Activated CD4-positive, alpha-beta T cell treated with anti-CD3 and anti-CD28 coated beads, Interleukin-2, amount 50 U/mL, for 24 hours (primary cell): ENCODE measurements at places on chromosomes 1 and 21.

DNA sequence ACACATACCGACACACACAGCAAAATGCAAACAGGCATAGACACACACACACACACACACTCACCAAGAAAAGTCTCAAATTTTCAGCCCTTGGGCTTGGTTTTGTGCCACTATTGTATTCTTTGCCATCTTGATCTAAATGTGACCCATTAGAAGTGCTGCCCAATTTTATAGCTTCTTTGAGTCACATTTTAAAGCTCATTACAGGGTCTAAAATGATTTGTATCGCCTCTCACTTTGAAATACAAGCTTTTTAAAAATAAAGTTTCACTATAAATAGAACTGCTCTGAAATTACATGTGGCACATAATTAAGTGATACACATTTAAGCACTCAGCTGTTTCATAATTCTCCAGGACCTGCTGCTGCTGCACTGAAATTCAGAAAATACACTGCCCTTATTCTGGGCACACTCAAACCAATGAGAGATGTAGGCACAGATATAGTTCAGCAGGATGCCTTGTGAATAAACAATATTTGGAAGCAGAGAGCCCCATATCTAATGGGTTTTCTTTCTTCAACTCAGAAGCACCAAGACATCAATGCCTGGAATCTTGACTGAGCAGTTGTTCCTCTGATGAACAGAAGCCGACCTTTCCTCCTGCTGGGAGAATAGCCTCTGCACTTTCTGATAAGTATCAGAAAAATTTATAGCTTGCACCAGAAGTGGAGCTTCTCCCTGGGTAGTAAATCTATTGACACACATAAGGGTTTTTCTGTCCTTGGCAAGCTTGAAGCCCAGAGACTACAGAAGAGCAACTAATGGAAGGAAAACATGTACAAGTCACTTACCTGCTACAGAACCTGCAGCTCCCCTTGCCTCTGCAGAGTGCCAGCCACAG is 37.0 kb upstream of the PLPPR4 start:
- no peak for DNase-seq

GRCh38 chr1:169462385-169462784 is 23.4 kb downstream of the SLC19A2 start:
- DNase-seq: no peak

DNA sequence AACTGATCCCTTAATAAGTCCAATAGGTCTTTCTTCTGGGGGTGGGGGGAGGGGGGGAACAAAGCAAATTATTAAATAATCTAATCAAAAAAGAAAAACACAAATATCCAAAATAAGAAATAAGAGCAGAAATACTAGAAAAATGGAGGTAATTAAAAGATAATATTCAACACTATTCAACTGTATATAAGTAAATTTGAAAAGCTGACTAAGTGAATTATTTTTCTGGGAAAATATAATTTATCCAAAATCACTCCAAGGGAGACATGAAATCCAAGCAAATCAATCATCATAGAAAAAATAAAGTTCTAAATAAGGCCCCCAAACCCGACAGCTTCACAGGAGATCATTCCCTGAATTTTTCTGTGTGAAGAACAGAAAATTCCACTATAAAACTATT is 18.8 kb downstream of the VPS26C start:
- no peak for DNase-seq

DNA sequence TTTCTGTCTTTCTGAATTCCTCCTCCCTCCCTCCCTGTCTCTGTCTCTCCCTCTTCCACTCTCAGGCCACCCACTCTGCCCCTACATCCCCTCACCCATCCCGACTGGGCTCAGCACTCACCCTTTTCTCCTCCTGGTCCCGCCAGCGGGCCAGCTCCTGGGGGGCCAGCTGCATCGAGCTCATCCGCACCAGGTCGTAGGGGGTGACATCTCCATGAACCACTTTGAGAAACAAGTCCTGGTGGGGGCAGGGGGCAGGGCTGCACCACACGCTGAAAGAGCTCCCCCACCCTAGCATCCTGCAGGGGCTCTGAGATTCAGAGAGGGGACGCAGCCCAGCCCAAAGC is 17.8 kb downstream of the SPOCD1 start:
- DNase-seq: no peak

GRCh38 chr1:1921459-1921862 is 2.4 kb upstream of the TMEM52 start:
- no peak for DNase-seq

DNA sequence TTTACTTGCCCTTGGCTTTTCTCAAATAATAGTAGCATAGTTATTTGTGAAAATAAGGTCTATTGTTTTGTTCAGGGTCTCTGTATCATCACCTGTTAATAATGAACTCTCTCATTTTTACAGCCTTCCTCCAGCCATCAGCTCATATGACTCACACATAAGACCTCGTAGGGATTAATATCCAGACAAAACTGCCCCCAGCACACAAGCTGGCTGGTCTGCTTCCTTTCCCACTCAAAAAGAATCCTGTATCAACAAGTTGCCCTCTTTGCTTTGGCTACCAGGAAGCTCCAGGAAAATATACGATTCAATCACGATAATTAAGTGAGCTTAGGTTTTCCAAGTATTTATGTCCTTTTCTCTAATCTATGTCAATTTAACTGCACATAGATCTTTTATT is 119.2 kb downstream of the DMRTB1 start:
- DNase-seq: no peak

GRCh38 chr1:107413546-107413945 is 272.7 kb downstream of the NTNG1 start:
- DNase-seq: no peak

GRCh38 chr1:225533238-225533637 is 105.4 kb upstream of the LBR start:
- no peak for DNase-seq

DNA sequence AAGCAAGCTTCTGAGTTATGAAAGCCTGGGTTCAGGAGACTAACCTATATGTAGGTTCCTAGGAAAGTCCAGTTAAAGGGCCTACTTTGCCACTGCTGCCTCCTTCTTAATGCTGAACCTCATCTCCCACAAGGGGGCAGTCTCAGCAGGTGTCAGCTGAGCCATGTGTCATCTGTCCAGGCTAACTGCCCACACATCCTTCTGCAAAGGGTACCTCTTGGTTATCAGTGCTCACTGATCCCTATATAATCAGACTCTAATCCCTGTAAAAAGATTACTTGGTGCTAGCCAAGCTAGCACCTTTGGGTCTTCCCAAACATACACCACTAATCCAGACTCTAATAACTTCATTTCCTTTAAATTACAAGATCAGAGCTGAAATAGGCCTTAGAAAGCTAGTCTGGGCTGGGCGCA is 9.0 kb downstream of the PRDX1 start:
- DNase-seq: peak; percentile 50

DNA sequence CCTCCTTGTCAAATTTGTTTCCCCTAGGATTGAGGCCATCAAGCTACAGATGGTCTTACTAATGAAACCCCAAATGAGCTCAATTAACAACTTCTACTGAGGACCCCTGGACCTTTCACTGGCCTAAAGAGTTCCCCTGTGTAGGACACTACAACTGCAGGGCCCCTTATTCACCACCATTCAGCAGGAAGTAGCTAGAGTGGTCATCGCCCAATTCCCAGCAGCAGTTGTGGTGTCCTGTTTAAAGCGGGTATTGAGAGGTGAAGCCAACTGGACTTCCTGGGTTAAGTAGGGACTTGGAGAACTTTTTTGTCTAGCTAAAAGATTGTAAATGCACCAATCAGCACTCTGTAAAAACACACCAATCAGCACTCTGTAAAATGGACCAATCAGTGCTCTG is 1466.9 kb downstream of the KCNT2 start:
- no peak for DNase-seq

GRCh38 chr1:33348194-33348593 is 27.3 kb upstream of the A3GALT2 start:
- DNase-seq: no peak

DNA sequence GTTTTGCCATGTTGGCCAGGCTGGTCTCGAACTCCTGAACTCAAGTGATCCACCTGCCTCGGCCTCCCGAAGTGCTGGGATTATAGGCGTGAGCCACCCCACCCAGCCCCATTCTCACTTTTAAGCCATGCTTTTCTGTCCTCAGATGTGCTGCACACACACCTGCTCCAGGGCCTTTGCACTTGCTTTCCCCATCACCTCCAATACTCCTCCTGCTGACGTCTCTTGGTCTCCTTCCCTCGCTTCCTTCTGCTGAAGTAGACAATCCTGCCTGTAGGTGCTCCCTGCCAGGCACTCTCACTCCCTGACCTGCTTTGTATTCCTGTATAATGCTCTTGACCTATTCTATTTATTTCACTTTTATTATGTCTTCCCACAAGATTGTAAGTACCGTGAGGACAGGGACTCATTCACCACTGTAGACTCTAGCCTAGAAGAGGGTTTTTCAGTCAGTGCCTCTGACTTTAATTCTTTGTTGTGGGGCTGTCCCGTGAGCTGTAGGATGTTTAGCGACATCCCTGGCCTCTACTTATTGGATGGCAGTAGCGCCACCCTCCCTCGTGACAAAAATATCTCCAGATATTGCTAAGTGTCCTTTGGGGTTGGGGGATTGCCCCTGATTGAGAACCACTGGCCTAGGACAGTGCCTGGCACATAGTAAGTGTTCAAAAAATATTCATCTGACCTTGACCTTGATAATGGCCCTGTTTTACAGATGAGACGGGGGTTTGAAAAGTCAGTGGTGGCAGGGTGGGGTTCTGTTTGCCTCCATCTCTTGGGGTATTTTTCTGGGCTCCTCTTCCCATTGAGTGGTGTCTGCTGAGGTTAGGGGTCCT is 4.6 kb downstream of the TNFRSF1B start:
- DNase-seq: no peak
